GM06990 (cell line): ENCODE measurements at places on chromosomes 1 and 21.

DNA sequence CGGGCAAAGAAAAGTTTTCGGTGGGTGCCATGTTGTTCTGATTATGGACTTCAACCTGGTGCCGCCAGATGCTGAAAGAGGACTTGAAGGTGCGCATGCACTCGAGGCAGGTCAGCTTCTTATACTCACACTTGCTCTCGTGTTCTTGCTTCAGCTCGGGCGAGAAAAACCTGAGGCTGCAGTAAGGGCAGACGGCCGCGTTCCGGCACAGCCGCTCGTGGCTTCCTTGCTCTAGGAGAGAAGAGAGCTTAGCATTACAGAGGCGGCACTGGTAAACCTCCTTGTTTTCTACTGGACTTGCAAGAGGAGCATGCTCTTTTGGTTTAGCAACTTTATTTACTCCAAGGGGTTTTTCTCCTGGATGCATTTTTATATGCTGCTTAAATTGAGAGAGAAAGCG lies 18.5 kb downstream of the ZBTB21 start:
- DNase-seq, result no peak

- DNase-seq, result peak; percentile 9
These were observed 12.9 kb upstream of the FYB2 start for GRCh38 chr1:56831871-56832693.

- DNase-seq, result no peak
These were observed 663.7 kb downstream of the ADGRL2 start for GRCh38 chr1:82464362-82465001.

- no peak for DNase-seq
These were observed 14.7 kb downstream of the CLSTN1 start for GRCh38 chr1:9809100-9809510.

GRCh38 chr1:15825800-15826199 lies 18.4 kb upstream of the UQCRHL start:
- no peak for DNase-seq

DNA sequence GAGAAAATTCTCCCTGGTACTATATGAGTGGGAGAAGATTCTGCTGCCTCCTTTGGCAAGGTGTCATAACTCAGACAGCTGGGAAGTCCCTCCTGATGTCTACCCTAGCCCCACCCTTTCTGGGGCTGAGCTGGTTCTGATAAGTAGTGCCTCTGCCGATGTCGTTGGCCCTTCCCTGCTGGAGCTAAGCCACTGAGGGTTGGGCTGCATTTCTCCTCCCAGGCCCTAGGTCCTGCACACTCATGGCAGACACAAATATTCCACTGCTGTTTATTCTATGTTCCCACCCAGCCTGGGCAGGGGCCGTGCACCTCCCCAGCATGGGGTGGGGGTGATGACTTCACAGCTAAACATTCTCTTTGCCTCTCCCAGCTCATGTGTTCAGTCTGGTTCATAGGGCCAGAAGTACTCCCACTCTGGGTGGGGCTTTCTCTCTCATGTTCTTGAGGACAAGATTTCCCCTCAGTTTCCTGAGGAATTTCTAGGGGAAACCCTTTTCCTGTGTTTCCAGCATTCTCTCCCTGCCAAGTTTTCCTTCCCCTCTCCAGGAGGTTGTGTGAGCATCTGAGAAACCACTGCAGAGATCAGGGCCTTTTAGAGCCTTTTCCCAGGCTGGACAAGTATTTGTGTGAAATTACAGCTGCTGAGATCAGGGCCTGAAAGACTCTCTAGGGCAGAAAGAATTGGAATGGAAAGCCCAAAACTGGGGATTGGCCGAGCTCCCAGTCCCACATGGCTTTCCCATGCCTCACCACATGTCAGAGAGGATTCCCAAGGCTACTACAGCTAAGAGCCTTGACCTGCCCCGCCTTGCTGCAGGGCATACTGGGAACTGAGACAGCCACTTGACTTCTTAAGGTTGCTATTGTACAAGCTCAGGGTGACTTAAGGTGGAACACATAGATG lies 66.2 kb downstream of the ATP2B4 start:
- DNase-seq, result no peak
